ENCODE measurements at places on chromosomes 3 and 15.
A peak's percentile ranks its signal among the peaks of the same experiment; 100 is the strongest.

DNA sequence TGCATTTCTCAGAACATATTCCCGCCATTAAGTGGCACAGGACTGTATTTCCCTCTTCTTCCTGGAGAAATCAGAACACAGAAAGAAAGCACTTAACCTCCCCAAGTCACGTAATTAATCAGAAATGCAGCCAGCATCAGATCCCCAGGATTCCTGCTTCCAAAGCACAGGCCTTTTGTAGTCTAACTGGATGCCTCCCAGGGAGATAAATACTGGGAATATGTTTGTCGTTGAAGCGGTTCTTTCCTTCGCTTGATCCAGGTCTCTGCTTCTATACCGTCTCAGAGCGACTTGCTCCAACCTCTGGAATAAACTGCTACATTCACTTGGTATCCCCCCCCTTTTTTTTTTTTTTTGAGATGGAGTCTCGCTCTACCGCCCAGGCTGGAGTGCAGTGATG is 198.6 kb downstream of the KBTBD8 start:
- DNase-seq: no peak

DNA sequence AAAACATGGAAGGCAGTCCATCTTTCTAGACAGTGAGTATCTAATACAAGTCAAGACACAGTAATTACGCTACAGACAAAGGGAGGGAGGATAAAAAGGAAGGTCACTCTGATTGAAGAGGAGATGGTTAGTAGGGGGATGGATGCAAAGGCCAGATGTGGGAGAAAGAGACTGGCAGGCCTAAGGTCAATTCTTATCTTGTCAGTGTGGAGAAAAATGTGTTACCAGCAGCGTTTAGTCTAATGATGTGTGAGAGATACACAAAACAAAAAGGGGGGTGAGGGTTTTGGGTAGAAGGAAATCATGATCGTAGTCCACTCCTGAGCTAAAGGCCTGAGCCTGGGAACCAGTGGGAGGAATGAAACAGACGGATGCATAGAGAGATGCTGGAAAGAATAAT is 46.7 kb downstream of the RFTN1 start:
- DNase-seq: no peak

GRCh38 chr15:81118361-81118760 is 15.7 kb upstream of the CFAP161 start:
- DNase-seq: peak; percentile 46

DNA sequence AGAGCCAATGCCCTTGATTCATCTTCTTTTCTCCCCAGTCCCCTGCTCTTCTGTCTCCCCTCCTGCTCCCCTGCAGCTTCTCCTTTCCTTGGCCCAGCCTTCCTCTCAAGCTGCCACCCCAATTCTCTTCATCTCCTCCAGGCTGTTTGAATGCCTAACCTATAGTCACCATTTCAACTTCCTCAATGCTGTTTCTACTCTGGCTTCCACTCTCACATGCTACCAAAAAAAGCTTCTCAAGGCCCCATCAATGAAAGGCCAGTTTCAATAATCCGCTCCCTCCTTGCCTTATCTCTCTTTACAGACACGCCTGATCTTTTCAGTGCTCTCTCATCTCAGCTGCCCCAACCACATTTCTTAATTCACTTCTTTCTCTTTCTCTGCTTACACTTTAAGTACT is 212.2 kb upstream of the GPR149 start:
- no peak for DNase-seq

- DNase-seq: no peak
Measured at GRCh38 chr3:29610781-29611180, 329.9 kb downstream of the RBMS3 start.

DNA sequence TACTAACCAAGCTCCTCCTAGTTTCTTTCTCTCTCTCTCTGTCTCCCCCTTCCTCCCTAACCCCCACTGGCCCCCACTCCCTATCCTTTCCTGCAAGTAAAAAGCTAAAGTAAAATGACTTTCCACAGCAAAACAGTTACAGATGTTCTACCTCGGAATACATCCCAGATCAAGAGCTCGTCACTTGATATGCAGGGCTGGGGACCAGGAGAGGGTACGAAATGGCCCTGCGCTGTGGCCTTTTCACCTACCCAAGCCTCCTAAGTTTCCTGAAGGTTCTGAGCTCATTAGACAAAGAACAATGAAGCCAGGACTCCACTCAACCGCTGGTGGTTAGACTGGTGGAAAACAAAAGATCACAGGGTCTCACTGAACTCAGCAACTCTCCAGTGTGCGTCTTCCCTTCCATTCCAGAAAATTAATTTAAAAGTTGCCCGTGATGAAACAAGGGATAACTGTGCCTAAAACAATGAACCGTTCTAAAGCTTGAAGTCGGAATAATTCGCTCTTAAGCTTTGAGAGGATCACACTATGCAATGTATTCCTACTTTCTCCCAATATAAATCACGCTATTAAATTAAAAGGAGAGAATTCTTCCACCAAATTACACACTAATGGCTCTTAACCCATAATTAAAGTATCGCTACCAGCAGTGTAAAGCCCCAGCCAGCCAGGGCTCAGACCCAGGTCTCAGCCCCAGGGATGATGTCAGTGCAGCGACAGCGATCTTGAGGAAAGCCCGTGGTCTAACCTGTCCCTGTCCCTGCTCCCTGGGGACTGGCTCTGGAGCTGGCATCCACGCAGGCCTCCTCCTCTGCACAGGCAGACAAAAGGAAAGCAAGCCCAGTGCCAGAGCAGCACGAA is 5.0 kb downstream of the VGLL4 start:
- DNase-seq: peak; percentile 33

- no peak for DNase-seq
Measured at GRCh38 chr3:62015111-62015510, 358.2 kb downstream of the FEZF2 start.

DNA sequence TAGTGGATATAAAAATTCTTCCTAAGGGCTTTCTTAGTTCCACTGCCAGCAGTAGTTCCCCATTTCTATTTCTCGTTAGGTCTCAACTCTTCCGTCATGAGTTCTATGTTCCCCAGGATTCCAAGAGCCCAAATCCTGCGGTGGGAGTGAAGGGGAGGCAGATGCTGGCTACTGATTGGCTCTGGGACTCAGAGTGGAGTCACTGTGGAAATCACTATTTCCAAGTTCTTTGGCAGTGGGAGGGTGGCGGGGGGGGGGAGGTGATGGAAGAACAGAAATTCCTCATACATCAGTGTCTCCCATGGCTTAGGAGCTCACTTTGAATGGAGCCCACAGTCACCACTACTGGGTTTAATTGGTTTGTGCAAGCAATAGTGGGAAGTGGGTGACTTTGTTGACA is 5.6 kb downstream of the CCR1 start:
- DNase-seq: no peak

- DNase-seq: no peak
Measured at GRCh38 chr3:65532749-65533148, 506.0 kb downstream of the MAGI1 start.

GRCh38 chr3:15983232-15983631 is 185.5 kb upstream of the ANKRD28 start:
- DNase-seq: no peak

GRCh38 chr3:126419886-126420786 is 25.4 kb downstream of the CFAP100 start:
- DNase-seq: peak; percentile 37

DNA sequence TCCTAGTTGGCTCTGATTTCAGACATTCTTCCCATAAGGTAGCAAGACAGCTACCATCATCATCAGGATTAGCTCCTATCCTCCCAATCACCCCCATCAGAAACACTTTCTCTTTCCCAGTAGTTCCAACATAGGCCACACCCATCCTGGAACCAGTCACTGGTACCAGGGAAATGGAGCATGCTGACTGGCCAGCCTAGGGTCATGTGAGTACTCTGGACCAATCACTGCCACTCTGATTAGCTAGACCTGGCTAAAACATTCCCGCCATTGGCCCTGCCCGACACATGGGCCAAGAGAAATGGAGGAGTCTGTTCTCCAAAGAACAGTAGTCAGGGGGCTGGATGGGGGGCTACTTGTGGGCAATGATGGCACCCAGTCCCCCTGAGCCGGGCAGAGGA is 12.4 kb downstream of the EFCC1 start:
- peak; percentile 55 for DNase-seq

GRCh38 chr3:181723625-181724191 is 12.0 kb downstream of the SOX2 start:
- DNase-seq: peak; percentile 79

DNA sequence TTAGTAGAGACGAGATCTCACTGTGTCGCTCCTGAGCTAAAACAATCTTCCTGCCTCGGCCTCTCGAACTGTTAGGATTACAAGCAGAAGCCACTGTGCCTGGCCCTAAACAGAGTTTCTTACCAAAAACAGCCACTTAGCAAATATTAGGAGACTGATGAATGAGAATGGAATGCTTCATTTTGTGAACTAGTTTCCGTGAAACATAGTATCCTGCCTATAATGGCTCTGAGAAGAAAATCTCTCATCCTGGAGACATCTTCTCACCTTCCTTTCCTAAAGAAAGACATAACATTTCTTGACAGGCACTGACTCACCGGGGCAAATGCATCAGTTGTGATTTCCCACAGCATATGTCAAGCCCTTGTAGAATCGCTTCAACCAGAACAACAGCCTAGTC is 44.9 kb downstream of the GJD2 start:
- DNase-seq: no peak

- DNase-seq: no peak
Measured at GRCh38 chr3:127630811-127631714, 2.1 kb downstream of the PODXL2 start.

GRCh38 chr3:142615171-142615570 is 19.0 kb downstream of the PLS1 start:
- DNase-seq: no peak

DNA sequence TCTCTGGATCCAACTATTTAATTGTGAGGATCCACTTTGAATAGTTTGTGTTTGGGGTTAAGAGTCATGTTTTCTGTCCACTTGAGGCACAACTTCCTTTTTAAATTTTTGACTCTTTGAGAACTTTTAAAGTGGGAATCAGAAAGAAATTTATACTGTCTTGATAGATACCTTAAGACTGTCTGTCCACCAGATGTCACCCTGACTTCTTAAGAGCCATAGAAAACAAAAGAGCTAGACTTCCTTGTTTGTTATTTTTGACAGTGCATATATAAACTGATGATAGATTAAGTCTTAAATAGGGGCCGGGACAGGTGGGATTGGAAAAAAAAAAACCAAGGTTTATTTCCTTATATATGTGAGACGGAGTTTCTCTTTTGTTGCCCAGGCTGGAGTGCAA is 52.1 kb upstream of the WDR72 start:
- DNase-seq: peak; percentile 45
